ENCODE measurements at places on chromosomes 7 and 10.

GRCh38 chr10:131851346-131851745, 49.5 kb upstream of the PPP2R2D start:
- no peak for DNase-seq

- peak; percentile 4 for DNase-seq
These were observed 6.0 kb upstream of the SMNDC1 start for GRCh38 chr10:110310741-110311140.

DNA sequence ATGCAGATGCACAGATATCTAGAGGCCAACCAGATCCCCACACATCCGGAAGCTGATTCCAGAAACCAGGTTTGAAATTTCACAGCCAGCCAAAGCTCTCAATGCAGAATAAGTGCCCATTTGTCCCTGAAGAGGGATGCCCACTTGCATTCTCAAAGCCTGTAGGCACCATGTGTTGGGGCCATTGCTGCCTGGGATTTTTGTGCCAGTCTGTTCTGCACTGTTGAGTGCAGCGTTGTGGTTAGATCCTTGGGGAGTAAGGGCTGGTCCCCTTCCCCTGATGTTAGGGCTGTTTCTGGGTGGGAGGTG, 62.4 kb downstream of the EEPD1 start:
- DNase-seq, result no peak

GRCh38 chr7:74466196-74466813, 12.6 kb downstream of the GTF2IRD1 start:
- no peak for DNase-seq

- no peak for DNase-seq
These were observed 471.5 kb upstream of the NRG3 start for GRCh38 chr10:81403451-81403850.

GRCh38 chr7:156473476-156474240, 166.9 kb upstream of the RNF32 start:
- no peak for DNase-seq

- DNase-seq, result no peak
These were observed 221.5 kb downstream of the INHBA start for GRCh38 chr7:41481353-41481752.
